ENCODE measurements at places on chromosomes 5 and 9.
A peak's percentile ranks its signal among the peaks of the same experiment; 100 is the strongest.

- DNase-seq, result no peak
Measured at GRCh38 chr9:128945798-128946501, 1.5 kb downstream of the DOLK start.

DNA sequence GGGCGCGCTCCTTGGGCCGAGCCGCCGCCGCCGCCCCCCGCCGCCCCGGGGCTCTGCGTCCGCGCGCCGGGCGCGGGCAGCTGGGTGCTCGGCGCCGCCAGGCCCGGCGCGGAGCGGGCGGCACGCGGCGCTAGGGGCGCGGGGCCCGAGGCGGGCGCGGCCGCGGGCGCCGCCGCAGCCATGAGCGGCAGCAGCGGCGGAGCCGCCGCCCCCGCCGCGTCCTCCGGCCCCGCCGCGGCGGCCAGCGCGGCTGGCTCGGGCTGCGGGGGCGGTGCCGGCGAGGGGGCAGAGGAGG is 351 bp downstream of the TRIO start:
- DNase-seq, result no peak

DNA sequence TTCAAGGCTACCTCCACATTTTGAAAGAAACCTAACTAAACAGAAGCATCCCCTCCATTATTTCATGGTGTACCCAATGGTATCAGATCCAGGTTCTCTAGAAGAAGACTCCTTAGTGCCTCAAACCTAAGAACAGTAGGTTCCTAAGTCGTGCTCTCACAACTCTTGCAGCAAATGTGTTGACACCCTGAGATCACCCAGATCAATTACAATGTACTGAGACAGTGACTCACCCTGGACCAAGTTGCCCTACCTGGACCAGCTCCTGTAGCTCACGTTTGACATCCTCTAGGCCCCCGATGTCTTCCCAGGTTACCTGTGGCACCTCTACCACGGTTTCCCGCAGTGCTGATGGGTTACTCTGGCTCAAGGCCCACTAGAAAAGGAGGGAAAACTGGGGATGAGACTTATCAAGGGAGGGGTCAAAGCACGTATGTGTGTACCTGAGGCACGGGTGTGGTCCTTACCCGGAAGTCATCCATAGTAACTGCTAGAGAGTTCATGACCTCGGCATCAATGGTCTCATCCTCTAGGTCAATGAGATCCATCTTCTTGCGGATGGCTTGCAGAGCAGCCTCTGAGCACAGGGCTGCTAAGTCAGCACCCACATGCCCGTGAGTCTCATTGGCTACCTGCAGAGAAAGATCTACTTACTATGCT is 11.7 kb downstream of the VCP start:
- DNase-seq, result no peak

- DNase-seq, result no peak
Measured at GRCh38 chr5:94249430-94249829, 369.0 kb downstream of the KIAA0825 start.

DNA sequence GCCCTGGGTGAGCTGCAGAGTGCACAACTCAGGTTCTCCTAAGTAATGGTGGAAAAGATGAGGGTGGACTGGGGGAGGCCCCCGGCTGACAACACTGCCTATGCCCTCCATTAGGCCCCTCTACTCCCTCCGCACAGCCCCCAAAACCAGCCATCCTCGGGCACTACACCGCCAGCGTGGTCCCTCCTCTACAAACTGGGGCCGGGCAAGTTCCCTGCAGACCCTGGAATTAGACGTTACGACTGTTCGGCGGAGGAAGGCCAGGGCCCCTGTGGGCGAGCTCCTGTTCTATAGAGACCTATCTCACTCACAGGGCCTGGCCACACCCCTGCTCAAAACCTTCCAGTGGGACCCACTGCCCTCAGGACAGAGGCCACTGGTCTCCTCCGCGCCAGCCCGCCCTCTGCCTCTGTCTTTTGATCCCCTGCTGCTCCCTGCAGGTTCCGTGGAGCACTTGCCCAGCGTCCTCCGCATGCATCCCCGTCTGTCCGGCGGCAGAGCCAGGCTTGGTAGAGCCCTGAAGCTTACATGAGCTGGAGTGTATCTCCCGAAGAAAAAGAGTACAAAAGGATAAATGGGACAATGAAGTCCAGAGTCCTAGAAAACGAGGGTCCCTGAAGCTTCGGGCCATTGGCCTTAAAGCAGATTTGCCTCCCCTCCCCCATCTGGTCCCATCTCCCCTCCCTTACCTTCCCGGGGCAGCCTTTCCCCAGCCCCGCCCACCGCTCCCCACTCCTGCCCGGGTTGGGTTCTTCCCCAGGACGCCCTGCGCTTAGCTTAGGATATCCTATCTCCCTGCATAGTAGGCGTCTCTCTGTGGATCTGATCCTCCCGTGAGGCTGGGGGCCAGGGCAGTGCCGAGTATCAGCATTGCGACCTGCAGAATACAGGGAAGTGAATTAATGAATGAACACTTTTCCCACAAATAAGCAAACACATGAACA is 71.3 kb downstream of the HRH2 start:
- peak; percentile 50 for DNase-seq
